ENCODE measurements at places on chromosomes 2 and 18. TPM values are rescaled to one million over a fixed set of nuclear protein-coding genes. Genes with fewer than 3 reads are reported as not detected.
A peak's percentile ranks its signal among the peaks of the same experiment; 100 is the strongest.

LRP1B gene
- total RNA-seq: 0.08 TPM

ABHD1 gene
- total RNA-seq: 4.0 TPM

ADD2 gene
- 2.0 TPM for total RNA-seq

KCNF1 gene
- not detected for total RNA-seq

KCNG2 gene
- not detected for total RNA-seq

TIGD1 gene
- total RNA-seq: 1.7 TPM

MREG gene
- total RNA-seq: 0.38 TPM

- DNase-seq: no peak
These were observed 11.9 kb upstream of the MSGN1 start for GRCh38 chr2:17804358-17804757.

- DNase-seq: no peak
These were observed 319 bp downstream of the ZSCAN30 start for GRCh38 chr18:35289727-35290093.

DNA sequence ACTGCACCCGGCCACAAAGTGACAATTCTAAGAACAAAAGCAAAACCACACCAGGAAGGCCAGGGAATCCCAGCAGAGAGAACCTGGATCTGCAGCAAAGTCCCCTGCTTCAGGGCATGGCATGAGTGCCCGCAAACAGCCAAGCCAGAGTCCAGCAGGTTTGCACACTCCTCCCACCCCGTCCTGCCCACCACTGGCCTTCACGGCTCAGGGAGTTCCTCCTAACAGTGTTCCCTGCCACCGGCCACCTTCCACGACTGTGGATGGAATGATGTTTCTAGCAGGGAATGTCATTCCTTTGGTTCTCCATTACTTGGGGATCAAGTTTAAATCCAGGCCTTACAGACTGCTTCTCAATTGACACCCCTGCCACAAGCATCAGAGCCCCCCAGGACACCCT, 42.0 kb upstream of the B3GNT7 start:
- no peak for DNase-seq

DNA sequence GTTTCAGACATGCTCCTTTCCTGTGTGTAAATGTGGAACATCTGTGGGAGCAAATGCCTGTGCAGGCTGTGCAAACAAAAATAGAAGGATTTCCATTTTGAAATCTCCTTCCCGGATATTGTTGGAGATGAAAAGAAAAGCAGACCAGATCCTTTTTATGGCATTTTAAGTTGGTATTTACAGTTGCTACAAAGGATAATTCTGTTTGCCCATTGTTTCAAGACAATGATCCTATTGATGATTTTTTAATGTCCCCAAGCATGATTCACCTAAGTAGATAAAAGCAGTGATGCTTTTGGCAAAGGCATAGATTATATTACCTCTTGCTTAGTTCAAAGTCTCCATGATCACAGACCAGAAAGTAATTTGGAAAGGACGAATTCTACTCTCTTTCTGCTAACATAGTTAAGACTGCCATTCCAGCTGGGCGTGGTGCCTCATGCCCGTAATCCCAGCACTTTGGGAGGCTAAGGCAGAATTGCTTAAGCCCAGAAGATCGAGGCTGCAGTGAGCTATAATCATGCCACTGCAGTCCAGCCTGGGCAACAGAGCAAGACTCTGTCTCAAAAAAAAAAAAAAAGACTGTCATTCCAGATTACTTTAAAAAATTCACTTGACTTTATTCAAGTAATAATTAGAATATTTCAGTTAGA, 209.6 kb upstream of the SLC39A10 start:
- no peak for DNase-seq

DNA sequence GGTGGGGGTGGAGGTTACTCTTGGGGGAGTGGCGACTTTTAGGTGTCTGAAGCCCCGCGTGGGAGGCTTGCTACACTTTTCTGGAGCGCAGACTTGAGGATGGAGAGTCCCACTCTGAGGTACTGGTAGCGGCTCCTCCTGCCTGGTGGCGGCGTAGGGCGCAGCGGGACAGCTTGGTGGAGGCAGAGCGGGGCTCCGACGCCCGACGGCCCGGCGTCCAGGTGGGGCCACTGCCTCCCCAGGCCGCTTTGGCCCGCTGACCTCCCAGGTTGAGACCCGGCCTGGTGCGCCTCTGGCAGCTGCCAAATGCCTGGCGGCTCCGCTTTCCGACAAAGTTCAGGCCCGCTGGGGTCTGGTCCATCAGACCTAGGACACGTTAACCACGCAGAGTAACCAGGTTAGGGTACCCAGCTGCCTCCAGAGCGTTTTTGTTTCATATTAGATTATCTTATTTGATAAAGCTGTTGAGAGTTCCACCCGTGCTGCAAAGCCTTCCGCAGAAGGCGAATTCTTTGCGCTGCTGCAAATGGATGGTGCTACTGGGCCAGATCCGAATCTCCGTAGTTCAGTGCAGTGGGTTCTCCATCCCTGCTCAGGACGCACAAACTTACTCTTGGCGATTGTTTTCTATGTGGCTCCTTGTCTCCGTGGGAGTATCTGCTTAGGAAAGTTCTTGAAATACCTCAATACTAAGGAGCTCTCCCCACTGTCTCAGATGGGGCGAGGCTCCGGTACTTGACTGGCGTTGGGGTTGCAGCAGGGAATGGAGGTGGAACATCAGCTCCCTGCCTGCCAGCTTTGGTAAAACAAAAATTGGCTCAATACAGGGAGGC, 405.9 kb downstream of the XIRP2 start:
- DNase-seq: peak; percentile 40

DNA sequence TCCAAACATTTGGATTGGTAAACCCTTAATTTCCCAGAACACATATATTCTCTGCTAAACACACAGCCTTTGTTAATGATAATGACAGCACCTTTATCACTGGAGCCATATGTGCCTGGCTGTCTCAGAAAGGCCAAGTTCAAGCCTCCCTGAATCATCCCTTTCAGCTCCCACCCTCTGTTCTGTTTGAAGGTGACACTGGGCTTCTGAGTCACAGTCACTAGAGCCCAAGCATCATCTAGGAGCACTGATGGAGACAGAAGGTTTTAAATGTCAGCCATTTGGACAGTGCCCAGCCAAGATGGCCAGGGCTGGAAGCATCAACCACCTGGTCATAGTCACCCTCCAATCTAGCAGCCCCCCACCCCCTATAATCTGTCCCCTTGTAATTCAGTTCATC, 80.6 kb downstream of the NRP2 start:
- DNase-seq: no peak

DNA sequence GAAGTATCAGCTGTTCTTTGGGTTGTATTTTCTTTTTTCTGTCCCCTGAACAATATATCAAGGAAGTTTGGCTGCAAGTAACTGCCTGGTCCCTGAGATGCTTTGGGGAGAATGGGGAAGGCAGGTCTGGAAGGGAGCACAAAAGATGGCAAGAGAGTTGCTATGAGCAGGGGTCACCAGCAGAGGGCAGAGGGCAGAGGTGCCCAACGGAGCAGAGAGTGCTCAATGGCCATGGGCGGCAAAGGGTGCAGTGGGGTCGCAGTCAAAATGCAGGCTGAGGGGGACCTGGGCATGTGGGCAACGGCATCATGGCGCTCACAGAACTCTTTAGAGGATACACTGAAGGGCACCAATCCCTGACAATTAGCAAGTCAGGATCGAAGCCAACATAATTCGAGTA, 107.7 kb upstream of the ATP8B1 start:
- DNase-seq: no peak

DNA sequence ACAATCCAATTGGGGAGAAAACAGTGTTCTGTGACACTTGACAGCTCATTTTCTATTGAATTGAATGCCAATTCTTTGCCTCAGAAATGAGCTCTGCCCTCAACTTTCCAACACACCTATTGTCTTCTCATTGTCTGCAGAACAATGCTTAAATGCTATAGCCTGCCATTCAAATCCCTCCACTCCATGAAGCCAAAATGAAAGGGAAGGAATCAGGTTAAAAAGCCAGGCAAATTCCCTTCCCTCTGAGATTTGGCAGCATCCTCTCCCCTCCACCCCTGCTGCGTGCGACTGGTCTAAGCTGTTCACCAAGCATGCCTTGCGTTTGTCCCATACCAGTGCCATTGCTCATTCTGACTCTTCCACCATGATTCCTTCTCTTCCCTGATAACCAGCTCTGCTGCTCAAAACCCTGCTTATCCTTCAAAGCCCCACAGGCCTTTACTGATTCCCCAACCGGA, 32.4 kb upstream of the TMEM131 start:
- no peak for DNase-seq

DNA sequence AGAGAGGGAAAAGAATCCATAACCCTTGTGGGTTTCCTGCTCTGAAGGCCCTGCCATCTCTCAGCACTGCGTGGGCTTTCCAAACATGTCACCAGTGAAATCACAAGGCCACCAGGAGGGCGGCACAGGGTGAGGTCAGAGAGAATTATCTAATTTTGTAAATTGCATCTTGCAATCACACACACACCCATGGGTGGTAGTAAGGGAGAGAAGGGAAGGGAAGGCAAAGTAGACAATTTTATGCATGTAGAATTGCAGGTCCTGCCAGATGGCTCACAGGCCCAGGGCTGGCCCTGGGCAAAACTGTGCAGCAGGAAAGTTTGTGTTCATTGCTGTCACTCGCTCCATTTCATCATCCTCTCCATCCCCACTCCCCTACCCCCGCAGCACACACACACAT, 21.0 kb upstream of the ZBTB7C start:
- DNase-seq: no peak

DNA sequence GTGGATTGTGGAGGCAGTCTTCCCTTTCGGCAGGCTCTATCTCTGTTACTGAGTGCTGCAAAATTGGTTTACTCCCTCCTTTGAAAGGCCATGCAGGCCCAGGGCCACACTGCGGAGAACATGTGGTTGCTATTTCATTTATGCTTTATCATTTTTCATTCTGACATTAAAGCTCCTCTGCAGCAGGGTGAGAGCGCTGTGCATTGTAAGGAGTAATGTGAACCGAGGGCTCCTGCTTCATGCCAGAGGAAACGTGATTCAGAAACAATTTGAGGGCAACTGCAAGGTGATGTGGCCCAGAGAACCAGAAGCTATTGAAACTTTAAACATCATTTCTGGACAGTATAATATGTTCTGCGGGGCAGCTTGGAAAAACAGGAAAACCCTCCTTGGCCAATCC, 341.6 kb upstream of the NT5C1B start:
- DNase-seq: no peak

DNA sequence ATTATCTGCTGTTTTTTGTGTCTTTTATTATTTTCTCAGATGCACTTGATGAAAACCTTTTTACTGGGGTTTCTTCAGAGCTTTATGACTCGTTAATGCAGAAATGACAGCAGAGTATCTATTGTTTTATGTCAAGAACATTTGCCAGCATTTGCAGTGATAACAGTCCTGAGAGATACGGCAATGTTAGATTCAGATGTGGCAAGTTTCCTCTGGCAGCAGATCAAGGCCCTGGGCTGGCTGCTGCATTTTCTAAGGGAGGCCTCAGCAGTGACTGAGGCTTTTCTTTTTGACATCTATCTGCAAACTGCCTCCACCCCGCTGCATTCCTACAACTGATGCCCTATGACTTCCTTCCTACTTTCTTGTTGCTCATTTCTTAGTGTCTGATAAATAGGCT, 40.2 kb downstream of the EFEMP1 start:
- DNase-seq: peak; percentile 54

DNA sequence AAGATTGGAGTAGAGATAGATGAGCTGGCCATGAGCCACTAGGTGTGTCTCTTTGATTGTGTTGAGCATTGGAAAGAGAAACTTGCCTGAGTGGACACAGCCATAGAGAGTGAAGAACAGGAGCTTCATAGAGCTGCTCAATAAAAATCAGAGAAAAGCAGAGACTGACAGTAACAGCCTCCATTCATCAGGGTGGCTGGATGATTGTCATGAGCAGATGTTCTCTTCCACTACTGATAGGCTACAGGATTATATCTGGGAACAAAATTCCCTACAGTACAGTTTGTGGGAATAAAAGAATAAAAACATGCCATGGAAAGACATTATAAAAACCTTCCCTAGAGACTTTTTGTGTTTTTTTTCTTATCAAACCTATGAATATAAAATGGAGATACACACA, 404.8 kb upstream of the ACVR2A start:
- DNase-seq: no peak

- no peak for DNase-seq
These were observed 32.8 kb downstream of the MSH6 start for GRCh38 chr2:47815764-47816163.

DNA sequence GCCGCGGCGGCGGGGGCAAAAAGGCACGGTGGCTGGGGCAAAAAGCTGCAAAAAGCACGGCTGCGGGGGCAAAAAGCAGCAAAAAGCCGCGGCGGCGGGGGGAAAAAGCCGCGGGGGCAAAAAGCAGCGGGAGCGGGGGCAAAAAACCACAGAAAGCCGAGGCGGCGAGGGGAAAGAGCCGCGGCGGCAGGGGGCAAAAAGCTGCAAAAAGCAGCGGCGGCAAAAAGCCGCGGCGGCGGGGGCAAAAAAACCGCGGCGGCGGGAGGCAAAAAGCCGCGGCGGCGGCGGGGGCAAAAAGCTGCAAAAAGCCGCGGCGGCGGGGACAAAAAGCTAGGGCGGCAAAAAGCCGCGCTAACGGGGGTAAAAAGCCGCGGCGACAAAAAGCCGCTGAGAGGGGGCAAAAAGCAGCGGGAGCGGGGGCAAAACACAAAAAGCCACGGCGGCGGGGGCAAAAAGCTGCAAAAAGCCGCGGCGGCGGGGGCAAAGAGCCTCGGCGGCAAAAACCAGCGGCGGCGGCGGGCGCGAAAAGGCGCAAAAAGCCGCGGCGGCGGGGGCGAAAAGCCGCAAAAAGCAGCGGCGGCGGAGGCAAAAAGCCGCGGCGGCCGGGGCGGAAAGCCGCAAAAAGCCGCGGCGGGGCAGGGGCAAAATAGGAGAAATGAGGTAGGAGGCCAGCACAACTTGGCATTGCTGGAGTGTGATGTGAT, 123.4 kb downstream of the ANKRD30BL start:
- DNase-seq: no peak

GRCh38 chr2:233252227-233252626, 754 bp downstream of the ATG16L1 start:
- DNase-seq: no peak

GRCh38 chr2:232518844-232519243, 1.3 kb upstream of the PRSS56 start:
- DNase-seq: no peak

DNA sequence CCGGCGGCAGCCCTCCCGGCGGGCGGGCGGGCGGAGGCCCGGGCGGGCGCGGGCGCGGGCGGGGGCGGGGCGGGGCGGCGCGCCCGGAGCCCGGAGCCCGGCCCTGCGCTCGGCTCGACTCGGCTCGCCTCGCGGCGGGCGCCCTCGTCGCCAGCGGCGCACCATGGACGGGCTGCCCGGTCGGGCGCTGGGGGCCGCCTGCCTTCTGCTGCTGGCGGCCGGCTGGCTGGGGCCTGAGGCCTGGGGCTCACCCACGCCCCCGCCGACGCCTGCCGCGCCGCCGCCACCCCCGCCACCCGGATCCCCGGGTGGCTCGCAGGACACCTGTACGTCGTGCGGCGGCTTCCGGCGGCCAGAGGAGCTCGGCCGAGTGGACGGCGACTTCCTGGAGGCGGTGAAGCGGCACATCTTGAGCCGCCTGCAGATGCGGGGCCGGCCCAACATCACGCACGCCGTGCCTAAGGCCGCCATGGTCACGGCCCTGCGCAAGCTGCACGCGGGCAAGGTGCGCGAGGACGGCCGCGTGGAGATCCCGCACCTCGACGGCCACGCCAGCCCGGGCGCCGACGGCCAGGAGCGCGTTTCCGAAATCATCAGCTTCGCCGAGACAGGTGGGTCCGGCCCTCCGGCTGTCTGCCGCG, at the start of gene INHBB:
Gene INHBB, plus strand, starts transcription at position 111 of the 641 bp plus-strand sequence. Its CDS starts 53 bp downstream, at position 164.
- no peak for DNase-seq

- DNase-seq: no peak
These were observed 77.3 kb upstream of the KCNH7 start for GRCh38 chr2:162915858-162916257.
